ENCODE measurements at places on chromosomes 16 and 17. TPM values are rescaled to one million over a fixed set of nuclear protein-coding genes. Genes with fewer than 3 reads are reported as not detected.
A peak's percentile ranks its signal among the peaks of the same experiment; 100 is the strongest.

GRCh38 chr16:57283214-57283958 is 1.1 kb downstream of the PLLP start:
- H3K27me3 ChIP-seq: peaks cover 45% of the 10 kb centered on the region
- H3K27ac ChIP-seq: no peak overlapping the region
- H3K36me3 ChIP-seq: no peaks in the 10 kb centered on the region
- H3K4me3 ChIP-seq: no peak overlapping the region
- H3K4me1 ChIP-seq: peaks cover 4% of the 10 kb centered on the region

DNA sequence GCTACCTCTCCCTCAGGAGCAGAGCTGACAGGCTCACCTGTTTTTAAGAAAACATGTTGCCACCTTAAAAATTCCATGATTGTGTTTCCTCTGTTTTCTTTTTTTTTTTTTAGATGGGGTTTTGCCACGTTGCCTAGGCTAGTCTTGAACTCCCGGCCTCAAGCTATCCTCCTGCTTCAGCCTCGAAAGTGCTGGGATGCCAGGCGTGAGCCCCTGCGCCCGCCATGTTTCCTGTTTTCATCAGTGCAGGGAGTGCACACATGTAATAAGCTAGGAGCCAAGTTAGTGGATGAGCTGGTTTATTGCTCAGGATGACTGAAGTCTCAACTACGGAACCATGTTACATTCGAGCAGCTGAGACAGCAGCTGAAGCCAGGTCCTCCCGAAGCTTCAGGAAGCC is 13.6 kb downstream of the MRM3 start:
- no peaks in the 10 kb centered on the region for H3K27me3 ChIP-seq
- peaks cover 16% of the 10 kb centered on the region for H3K4me1 ChIP-seq
- no peak overlapping the region for H3K4me3 ChIP-seq
- peaks cover 12% of the 10 kb centered on the region for H3K36me3 ChIP-seq
- no peak overlapping the region for H3K27ac ChIP-seq

The IRX5 gene
- total RNA-seq: 0.57 TPM

- H3K27ac ChIP-seq: no peak overlapping the region
- no peak overlapping the region for H3K4me3 ChIP-seq
- H3K4me1 ChIP-seq: no peaks in the 10 kb centered on the region
- H3K36me3 ChIP-seq: no peaks in the 10 kb centered on the region
Observed at GRCh38 chr17:14261406-14261805, 24.7 kb upstream of the CDRT15 start.

The CD300E gene
- not detected for total RNA-seq

The SNN gene
- 12.2 TPM for total RNA-seq

DNA sequence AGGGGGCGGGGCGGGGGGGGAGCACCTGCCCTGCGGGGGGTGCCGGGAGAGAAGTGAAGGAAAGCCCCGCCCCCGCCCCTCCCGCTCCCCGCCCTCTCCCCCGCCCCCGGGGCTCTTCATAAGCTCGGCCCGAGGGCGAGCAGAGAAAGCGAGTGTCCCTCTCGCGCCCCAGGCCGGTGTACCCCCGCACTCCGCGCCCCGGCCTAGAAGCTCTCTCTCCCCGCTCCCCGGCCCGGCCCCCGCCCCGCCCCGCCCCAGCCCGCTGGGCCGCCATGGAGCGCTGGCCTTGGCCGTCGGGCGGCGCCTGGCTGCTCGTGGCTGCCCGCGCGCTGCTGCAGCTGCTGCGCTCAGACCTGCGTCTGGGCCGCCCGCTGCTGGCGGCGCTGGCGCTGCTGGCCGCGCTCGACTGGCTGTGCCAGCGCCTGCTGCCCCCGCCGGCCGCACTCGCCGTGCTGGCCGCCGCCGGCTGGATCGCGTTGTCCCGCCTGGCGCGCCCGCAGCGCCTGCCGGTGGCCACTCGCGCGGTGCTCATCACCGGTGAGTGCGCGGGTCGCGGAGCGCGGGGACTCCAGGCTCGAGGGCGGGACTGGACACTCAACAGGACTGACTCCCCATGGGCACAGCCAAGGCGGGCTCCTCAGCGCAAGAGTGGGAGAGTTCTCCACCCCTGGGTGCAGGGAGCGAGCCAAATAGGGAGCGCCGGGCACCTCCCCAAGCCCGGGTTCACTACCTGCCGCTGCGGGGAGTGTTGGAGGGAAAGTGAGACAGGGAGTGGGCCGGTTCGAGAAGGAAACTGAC is at the start of gene HSD11B2:
TSS of gene HSD11B2 (plus strand) at position 145 of the 798 bp plus-strand sequence. CDS start at position 273, 128 bp downstream.
- peaks cover 31% of the 10 kb centered on the region for H3K27me3 ChIP-seq
- DNase-seq: peak; percentile 14
- no peak within 1 kb of the TSS for H3K27ac ChIP-seq

GRCh38 chr16:57623251-57624043 is 5.0 kb upstream of the ADGRG1 start:
- H3K27ac ChIP-seq: no peak overlapping the region
- H3K27me3 ChIP-seq: no peaks in the 10 kb centered on the region
- H3K36me3 ChIP-seq: no peaks in the 10 kb centered on the region

The CLEC18C gene
- 1.4 TPM for total RNA-seq

GRCh38 chr17:1755252-1755826 is 6.5 kb upstream of the SERPINF1 start:
- H3K4me3 ChIP-seq: no peak overlapping the region
- H3K27ac ChIP-seq: no peak overlapping the region
- H3K27me3 ChIP-seq: peaks cover 4% of the 10 kb centered on the region

The MMP2 gene
- total RNA-seq: 1,246 TPM

GRCh38 chr16:66692341-66692740 is 4.2 kb downstream of the CMTM4 start:
- H3K4me1 ChIP-seq: peaks cover 10% of the 10 kb centered on the region
- DNase-seq: no peak
- no peak overlapping the region for H3K27ac ChIP-seq
- H3K36me3 ChIP-seq: no peaks in the 10 kb centered on the region
- H3K4me3 ChIP-seq: no peak overlapping the region

The GOSR1 gene
- total RNA-seq: 49.3 TPM

The GPR179 gene
- 0.10 TPM for total RNA-seq

The CCL4 gene
- total RNA-seq: 21.8 TPM

DNA sequence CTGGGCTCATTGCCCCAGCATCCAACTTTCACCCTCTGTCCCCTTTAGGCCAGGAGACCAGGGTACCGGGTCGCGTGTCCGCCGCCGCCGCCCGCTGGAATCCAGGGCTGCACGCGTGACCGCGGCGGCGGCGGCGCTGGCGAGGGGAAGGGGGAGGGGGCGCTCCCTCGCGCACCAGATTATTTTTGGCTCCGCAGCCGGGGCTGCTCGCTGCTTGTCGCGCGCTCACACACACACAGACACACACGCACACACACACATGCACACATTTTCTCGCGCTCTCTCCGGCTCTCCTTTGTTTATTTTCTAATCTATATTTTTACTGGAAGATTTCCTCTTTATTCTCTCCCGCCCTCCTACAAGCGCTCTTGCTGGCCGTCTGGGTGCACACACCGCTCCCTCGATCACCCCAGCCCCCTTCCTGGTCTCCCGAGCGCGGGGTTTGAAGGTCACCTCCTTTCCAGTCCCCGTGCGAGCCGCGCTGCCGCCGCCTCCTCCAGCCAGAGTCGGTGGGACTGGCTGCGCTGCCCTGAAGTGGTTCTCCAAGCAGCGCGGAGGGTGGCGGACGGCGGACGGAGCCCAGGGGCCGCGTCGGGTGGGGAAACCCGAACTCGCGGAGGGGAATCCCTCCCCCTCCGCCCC is 921.4 kb upstream of the EEF2KMT start:
- peaks cover 2% of the 10 kb centered on the region for H3K4me1 ChIP-seq
- peaks cover 17% of the 10 kb centered on the region for H3K27me3 ChIP-seq
- H3K27ac ChIP-seq: no peak overlapping the region
- H3K36me3 ChIP-seq: no peaks in the 10 kb centered on the region
- no peak overlapping the region for H3K4me3 ChIP-seq

The BCL6B gene
- total RNA-seq: not detected

DNA sequence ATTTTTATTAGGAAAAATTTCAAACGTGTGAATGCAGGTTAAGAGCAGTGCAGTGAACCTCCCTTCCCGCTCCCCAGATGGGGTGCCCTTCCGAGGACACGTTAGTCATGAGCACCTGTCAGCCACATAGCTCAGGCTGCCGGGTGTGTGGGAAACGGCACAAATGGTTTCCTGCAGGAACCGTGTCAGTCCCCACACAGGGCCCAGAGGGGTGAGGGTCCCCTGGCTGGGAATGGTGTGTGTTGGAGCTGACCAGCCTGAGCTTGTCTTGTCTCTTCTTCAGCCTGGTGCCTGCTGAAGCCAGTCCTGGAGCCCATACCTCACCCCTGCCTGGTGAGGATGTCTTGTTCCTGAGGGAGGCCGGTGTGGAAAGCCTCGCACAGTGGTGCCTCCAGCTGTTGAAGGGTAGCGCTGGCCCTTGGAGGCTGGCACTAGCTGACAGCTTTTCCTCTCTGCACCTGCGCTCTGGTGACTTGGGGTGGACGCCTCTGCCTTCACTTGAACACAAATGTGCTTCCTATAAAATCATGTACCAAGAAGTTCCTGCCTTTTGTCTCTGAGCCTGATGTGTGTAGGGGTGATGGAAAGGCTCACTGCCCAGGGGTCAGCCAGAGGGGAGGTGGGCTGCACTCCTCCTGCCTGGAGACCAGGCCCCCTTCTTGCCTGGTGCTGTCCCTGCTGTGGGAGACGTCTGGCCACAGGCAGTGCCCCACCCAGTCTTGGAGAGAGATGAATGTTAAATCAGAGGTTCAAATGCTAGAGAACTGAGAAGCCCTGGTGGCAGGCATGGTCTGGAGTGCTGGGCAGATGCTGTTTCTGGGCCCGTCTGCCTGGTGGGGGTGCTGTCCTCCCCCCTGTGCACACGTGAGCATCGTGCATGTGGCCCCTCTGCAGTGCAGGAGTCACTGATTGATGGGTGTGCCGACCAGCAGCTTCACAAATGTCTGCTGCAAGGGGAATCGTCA is 102.6 kb upstream of the ZNF750 start:
- H3K4me1 ChIP-seq: no peaks in the 10 kb centered on the region
- H3K4me3 ChIP-seq: no peak overlapping the region
- no peaks in the 10 kb centered on the region for H3K27me3 ChIP-seq

DNA sequence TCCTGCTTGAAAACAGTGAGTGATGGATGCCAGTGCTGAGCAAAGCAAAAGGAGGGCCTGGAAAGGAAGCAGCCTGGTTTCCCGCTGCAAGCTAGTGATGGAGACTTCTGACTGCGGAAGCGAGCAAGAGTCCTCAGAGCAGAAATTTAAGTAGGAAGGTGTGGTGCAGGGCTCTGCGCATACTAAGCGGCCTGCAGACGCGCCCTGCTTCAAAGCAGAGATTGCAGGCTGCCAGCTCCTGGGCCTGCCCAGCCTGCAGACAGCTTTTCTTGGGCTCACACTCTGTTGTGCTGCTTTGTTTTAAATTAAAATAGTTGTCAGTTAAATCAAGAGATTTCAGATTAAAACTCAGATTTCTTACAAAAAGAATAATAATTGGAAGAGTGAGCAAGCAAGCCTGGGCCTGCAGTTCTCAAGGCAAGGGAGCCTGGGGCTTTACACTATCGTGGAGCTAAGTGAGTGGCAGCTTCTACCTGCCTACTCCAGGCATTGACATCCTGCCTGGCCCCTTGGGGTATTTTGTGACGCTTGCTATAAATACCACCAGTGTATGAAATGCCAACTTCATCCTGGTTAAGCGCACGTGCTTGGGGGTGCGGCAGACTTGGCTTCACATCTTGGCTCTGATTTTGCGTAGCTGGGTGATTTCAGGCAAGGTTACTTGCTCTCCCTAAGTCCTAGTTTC is 237.3 kb downstream of the XYLT1 start:
- no peak overlapping the region for H3K27ac ChIP-seq
- no peak for DNase-seq
- H3K4me3 ChIP-seq: no peak overlapping the region
- H3K4me1 ChIP-seq: no peaks in the 10 kb centered on the region
- H3K27me3 ChIP-seq: no peaks in the 10 kb centered on the region

GRCh38 chr17:76262732-76263344 is 2.3 kb upstream of the UBALD2 start:
- H3K4me1 ChIP-seq: peaks cover 28% of the 10 kb centered on the region
- no peaks in the 10 kb centered on the region for H3K27me3 ChIP-seq
- DNase-seq: peak; percentile 14
- no peak overlapping the region for H3K27ac ChIP-seq

DNA sequence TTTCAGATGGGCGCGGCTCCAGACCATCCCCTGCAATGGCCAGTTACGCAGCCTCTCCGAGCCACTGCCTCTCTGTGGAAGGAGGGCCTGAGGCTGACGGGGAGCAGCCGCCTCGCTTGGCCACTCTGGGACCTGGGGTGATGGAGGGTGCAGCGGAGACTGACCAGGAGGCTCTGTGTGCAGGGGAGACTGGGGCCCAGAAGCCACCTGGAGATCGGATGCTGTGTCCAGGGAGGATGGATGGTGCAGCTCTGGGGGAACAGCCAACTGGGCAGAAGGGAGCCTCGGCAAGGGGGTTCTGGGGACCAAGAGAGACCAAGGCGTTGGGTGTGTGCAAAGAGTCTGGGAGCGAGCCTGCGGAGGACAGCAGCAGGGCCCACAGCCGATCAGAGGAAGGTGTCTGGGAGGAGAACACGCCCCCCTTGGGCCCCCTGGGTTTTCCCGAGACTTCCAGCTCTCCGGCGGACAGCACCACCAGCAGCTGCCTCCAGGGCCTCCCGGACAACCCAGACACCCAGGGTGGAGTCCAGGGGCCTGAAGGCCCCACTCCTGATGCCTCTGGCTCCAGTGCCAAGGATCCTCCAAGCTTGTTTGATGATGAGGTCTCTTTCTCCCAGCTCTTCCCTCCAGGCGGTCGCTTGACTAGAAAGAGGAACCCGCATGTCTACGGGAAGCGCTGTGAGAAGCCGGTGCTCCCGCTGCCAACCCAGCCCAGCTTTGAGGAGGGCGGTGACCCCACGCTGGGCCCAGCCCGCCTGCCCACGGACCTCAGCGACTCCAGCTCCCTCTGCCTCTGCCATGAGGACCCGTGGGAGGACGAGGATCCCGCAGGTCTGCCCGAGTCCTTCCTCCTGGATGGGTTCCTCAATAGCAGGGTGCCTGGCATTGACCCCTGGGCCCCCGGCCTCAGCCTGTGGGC is 17.4 kb upstream of the ZFPM1 start:
- no peak for DNase-seq
- H3K27me3 ChIP-seq: no peaks in the 10 kb centered on the region
- no peak overlapping the region for H3K27ac ChIP-seq
- no peak overlapping the region for H3K4me3 ChIP-seq

DNA sequence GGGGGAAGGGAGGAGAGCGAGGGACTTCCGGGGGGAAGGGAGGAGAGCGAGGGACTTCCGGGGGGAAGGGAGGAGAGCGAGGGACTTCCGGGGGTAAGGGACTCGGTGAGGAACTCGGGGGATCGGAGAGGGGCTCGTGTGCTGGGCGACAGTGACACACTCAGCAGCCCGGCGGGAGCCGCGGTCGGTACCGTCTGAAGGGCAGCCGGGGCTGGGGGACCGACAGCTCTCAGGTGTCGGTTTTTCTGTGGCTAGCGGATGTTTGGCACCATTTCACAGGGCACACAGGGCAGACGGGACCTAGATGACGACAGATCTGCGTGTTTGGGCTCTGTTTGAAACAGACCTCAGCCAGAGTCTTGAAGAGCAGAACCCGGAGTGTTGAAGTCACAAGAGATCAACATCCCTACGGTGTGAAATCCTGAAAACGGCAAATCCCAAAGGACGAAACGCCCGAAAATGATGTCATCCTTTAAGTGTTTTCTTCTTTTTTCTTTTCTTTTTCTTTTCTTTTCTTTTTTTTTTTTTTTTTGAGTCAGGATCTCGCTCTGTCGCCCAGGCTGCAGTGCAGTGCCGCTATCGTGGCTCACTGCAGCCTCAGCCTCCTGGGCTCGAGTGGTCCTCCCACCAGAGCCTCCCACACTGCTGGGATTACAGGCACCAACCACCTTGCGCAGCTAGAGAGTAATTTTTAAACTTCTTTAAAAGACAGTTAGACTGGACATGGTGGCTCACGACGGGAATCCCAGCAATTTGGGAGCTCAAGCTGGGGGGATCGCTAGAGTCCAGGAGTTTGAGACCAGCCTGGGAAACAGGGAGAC is 23.9 kb downstream of the ZNF778 start:
- H3K4me1 ChIP-seq: peaks cover 4% of the 10 kb centered on the region
- peak; percentile 72 for DNase-seq
- H3K27ac ChIP-seq: peak overlapping the region; percentile 94
- no peaks in the 10 kb centered on the region for H3K27me3 ChIP-seq
- H3K36me3 ChIP-seq: no peaks in the 10 kb centered on the region
- H3K4me3 ChIP-seq: peak overlapping the region; percentile 93

Data from astrocyte (in vitro differentiated cells and primary cell).